Right renal pelvis (tissue), 4 donors: ENCODE measurements at places on chromosomes 5 and 9. TPM values are rescaled to one million over a fixed set of nuclear protein-coding genes. Genes with fewer than 3 reads are reported as not detected.
A peak's percentile ranks its signal among the peaks of the same experiment; 100 is the strongest.

- DNase-seq, result no peak
These were observed 12.0 kb downstream of the GLRX start for GRCh38 chr5:95810305-95811125.

- DNase-seq, result no peak
These were observed 506.8 kb downstream of the NFIB start for GRCh38 chr9:13807118-13807517.

- no peak for DNase-seq
These were observed 229.4 kb downstream of the SNCAIP start for GRCh38 chr5:122541388-122541787.

- no peak for DNase-seq
These were observed 142.1 kb downstream of the RAB3C start for GRCh38 chr5:58724992-58725391.

GRCh38 chr5:115749016-115749415 is 67.4 kb downstream of the CDO1 start:
- no peak for DNase-seq

DNA sequence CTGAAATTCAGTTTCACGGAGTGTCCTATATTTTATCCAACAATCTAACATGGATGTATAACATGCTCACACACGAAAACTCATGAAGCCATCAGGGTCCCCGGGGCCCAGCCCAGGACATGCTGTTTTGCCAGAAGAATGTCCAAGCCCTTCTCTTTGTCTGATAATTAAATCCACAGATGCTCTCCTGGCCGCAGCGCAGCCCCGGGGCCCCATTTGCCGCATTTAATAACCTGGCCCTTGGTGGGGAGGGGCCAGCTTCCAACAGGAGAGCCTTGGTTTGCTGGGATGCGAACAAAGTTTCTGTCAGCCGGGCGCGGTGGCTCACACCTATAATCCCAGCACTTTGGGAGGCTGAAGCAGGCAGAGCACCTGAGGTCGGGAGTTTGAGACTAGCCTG is 30.0 kb downstream of the PLPP7 start:
- DNase-seq, result no peak

DNA sequence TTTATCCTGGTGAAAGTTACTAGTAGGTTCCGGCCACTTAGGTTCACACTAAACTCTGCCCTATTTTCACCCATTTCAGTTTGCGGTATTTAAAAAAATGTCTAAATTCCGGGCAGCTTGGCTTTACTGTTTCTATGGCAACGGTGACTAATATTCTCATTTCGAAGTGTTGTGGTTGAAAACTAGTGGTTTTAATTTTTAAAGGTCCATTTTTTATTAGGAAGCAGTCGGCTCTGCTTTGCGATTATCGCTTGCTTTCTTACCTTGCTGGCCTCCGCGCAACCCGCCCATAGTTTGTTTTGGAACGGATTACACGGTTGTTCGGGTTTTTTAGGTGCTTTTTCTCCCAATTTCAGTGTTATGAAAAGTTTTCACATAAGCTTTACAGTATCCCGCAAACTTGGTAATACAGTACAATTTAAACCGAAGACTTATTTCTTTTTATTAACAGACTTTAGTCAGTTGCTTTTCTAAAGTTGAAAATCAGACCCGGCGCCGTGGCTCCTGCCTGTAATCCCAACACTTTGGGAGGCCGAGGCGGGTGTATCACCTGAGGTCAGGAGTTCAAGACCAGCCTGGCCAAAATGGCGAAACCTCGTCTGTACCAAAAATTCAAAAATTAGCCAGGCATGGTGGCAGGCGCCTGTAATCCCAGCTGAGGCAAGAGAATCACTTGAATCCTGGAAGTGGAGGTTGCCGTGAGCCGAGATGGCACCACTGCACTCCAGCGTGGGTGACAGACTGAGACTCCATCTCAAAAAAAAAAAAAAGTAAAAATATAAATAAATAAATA is 1.6 kb downstream of the KDM4C start:
- peak; percentile 8 for DNase-seq

DNA sequence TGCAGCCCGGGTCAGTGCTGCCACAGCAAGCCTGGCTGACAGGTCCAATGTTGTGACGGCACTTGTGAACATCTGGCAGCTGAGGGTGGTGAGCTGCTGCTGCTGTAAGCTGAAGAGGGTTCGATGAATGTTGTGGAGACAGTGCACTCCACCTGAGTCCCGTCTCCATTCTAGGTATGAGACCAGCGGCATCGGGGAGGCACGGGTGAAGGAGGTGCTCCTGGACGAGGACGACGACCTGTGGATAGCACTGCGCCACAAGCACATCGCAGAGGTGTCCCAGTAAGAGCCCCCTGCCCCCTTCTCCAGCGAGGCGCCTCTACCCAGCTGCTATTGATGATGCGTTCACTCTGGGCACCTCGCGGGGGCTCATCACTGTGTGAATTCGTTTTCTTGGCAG is 38.9 kb upstream of the CFAP157 start:
- no peak for DNase-seq

- DNase-seq, result no peak
These were observed 245.1 kb downstream of the DOCK8 start for GRCh38 chr9:459491-460444.

- no peak for DNase-seq
These were observed 179.6 kb downstream of the ZNF462 start for GRCh38 chr9:107042606-107043005.

DNA sequence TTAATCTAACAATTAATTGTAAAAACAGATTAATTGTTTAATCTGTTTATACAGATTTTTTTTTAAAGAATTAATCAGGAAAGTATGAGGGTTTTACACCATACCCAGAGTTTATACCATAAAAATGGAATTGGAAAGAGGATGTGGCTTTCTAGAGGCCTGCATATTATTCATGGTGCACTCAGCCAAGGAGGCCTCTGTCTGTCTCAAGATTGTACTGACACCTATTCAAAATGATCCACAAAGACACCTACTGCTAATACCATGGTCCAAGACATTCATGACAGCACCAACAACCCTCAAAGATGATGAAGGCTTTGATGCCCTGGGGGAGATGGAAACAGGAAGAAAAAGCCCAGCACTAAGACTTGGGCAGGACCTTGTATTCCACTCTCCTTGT is 58.1 kb upstream of the MAST4 start:
- DNase-seq, result no peak

GRCh38 chr9:19934301-19934871 is 145.5 kb upstream of the SLC24A2 start:
- DNase-seq, result no peak

DNA sequence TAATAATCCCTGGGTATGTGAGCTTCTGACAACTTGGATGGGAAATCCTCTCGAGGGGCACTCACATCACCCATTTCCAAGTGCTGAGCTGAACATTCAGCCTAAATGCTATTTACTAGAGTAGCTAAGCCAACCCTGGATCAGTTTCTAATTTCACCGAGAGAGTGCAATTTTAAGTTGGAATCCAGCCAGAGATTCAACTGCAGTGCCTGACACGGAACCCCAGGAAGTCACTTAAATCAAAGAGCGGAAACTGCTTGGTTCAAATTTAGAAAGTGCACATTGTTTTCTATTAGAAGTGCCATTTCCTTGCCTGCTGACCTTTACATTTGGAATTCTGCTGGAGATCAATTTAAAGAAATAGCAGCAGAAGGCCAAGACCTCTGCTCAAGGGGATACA is 8.8 kb downstream of the SPRY4 start:
- no peak for DNase-seq

DNA sequence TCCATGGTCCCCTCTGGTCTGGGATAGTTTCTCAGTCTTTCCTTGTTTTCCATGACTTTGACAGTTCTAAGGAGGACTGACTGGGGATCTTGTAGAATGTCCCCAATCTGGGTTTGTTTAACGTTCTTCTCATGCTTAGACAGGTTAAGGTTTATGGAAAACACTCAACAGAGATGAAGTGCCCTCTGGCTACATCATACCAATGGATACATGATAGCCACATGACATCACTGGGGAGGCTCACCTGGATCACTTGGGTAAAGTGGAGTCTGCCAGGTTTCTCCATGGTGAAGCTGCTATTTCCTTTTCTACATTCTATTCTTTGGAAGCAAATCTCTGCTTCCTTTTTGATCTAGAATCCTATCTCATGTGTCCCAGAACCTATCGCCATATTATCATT is 23.8 kb upstream of the ALDH1B1 start:
- DNase-seq, result no peak

DNA sequence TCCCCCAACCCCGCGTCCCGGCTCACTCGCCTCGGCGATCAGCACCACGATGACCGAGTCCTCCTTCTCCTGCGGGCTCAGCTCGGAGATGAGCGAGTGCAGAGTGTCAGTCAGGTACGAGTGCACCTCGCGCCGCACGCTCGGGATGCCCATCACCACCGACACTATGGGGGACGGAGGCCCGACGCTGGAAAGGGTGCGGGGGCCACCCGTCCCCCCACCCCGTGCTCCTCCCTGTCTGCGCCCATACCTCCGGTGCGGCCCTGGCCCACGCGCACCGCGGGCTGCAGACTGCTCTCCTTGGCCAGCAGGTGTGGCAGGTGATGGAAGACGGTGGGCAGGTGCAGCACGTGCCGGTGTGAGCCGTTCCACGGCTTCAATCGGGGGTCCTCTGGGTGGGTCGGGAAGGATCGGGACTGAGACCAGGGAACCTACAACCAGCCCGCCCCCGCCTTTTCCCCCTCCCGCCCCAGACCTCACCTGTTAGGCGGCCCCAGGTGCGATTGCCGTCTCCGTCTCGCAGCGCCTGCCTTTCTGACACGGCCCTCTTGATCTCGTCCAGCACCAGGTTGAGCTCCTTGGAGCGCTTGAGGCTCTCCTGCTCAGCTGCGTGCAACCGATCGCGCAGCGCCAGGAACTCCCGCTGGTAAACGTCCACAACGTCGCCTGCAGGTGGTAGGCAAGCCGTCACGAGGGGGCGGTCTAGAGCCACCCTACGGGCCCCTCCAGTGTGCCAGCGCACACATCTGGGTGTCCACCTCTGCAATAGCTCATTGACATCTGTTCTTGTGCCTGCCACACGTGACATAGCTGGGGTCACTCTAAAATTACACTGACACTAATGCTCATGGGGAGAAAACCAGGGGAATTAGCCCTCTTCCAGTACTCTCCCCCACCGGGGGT is 5.1 kb downstream of the MGAT4B start:
- DNase-seq, result no peak

GRCh38 chr5:56814963-56815657 is at the start of gene MAP3K1:
TSS of gene MAP3K1 (plus strand) at chr5:56815549. CDS start at chr5:56815574, 25 bp downstream.
- peak; percentile 80 for DNase-seq

- no peak for DNase-seq
These were observed 2.9 kb downstream of the AKNA start for GRCh38 chr9:114384836-114385396.

- no peak for DNase-seq
These were observed 241.1 kb upstream of the PIK3R1 start for GRCh38 chr5:67974471-67974870.

- DNase-seq, result no peak
These were observed 275.9 kb upstream of the WWC1 start for GRCh38 chr5:168015506-168015905.

DNA sequence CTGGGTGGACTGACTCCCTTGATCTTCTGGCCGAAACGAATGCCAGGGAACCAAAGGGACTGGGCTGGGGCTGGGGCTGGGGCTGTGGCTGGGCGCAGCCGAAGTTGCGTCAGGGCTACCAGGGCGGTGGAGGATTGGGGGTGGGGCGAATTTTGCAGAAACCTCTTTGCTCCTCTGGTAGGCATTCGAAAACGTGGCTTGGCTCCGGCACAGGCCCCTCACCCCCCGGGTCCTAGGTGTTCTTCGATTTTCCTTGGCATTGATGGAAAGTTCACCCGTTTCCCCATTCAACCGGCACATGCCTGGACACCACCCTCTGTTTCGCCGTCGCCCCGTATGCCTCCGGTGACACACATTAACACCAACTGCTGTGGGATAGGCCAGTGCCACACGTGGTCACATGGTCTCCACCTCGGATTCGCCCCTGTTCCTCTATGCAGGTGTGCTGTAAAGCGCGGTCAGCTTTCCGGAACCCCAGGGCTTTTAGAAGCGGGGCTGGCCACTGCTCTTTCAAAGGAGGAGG is 477.1 kb downstream of the SPATA31A7 start:
- DNase-seq, result no peak

DNA sequence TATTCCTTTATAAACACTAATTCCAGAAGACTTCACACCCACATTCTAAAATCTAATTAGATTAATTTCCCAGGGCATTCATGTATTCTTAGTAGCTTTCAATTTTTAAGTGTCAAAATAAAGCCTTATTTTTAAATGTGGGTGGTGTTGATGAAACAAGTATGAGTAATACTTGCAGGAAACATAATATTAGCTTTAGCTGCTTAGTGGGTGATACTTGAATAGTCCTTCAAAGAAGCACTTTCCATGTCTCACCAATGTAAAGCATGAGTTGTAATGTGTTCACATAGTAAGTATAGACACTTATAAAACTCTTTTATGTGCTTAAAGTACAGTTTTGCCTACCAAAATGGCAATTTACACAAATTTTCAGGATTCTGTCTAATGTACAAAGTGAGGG is 6.9 kb downstream of the FNBP1 start:
- DNase-seq, result no peak

GRCh38 chr5:102986074-102986473 is 133.9 kb downstream of the GIN1 start:
- no peak for DNase-seq

DNA sequence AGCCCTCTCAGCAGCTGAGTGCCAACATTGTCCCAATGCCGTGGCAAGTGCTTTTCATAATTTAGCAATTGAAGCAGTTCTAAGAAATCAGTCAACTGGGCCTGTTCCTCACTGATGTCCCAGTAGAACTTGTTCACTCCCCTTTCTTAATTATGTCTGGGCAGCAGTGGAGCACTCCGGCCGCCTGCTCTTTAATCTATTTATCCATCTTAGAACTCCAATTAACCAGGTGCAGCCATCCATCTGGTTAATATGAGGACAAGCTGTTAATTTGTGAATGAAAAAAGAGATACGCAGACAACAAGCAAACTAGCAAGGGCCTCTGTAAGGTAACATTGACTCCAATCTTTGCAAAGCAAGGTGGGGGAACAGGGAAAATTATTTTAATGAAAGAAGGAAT is 39.4 kb downstream of the MAT2B start:
- DNase-seq, result no peak

DNA sequence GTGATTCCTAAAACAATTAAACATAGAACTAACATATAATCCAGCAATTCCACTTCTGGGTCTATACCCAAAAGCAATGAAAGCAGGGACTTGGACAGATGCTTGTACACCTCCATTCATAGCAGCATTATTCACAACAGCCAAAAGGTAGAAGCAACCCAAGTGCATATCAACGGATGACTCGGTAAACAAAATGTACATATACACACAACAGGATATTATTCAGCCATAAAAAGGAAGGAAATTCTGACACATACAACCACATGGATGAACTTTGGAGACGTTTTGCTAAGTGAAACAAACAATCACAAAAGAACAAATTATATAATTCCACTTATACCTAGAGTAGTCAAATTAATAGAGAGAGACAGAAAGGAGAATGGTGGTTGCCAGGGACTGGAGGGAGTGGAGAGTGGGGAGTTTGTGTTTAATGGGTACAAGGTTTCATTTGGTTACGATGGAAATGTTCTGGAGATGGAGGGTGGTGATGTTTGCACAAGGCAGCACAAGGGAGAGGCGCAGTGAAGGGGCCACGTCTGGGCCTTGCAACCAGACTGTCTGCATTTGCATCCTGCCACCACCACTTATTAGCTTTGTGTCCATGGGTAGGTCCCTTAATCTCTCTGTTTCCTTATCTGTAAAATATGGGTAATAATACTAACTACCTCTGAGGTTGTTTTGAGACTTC is 36.3 kb upstream of the RLN1 start:
- no peak for DNase-seq

LRRC26 gene
- not detected for polyA plus RNA-seq

EQTN gene
- polyA plus RNA-seq, result 0.31 TPM

LTC4S gene
- 2.7 TPM for polyA plus RNA-seq

ST8SIA4 gene
- polyA plus RNA-seq, result 6.2 TPM
